ENCODE measurements at places on chromosomes 1 and 21. TPM values are rescaled to one million over a fixed set of nuclear protein-coding genes. Genes with fewer than 3 reads are reported as not detected.

Gene STUM
- 1.7 TPM for polyA plus RNA-seq

- no peak for DNase-seq
Measured at GRCh38 chr1:110174961-110175360, 24.7 kb downstream of the SLC6A17 start.

- DNase-seq, result no peak
Measured at GRCh38 chr21:33359446-33359845, 34.7 kb downstream of the IFNAR1 start.

DNA sequence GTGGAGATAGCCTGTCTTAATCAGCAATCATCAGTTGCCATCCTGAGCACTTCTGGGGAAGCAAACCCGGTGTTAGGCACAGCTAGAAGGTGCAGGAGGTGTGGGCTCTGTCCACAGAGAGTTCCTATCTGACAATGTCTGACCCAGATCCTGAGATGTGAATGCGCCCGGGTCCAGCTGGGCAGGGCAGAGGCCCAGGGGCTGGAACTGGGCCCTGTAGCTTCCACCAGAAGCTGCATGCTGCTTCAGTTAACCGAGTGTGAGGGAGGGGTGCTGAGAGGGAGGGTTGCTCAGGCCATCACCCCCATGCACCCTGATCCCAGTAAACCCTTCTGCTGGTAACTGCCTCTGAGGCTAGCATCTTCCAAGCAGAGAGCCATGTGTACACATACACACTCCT lies 42.2 kb downstream of the KIF21B start:
- no peak for DNase-seq

GRCh38 chr1:98366343-98366742 lies 295.2 kb upstream of the SNX7 start:
- DNase-seq, result no peak

Gene TBCE
- polyA plus RNA-seq, result 58.8 TPM

Gene JUN
- polyA plus RNA-seq, result 71.7 TPM

DNA sequence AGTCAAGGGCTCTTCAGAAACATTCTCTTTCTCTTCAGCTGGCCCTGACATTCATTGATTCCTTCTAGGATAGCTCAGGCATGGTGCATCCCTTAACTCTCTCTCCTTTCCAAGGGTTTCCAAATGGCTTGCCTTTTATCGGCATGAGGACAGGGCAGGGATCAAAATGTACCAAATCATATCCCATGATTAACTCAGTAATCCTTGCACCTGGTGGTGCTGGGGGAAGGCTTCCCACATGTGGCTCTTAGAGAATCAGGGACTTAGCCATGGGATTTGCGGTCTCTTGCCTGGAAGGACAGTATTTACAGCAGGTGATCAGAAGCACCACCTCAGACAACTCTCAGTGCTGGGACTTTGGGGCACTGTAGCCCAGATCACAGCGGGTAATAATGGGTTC lies 46.2 kb upstream of the EDEM3 start:
- no peak for DNase-seq

DNA sequence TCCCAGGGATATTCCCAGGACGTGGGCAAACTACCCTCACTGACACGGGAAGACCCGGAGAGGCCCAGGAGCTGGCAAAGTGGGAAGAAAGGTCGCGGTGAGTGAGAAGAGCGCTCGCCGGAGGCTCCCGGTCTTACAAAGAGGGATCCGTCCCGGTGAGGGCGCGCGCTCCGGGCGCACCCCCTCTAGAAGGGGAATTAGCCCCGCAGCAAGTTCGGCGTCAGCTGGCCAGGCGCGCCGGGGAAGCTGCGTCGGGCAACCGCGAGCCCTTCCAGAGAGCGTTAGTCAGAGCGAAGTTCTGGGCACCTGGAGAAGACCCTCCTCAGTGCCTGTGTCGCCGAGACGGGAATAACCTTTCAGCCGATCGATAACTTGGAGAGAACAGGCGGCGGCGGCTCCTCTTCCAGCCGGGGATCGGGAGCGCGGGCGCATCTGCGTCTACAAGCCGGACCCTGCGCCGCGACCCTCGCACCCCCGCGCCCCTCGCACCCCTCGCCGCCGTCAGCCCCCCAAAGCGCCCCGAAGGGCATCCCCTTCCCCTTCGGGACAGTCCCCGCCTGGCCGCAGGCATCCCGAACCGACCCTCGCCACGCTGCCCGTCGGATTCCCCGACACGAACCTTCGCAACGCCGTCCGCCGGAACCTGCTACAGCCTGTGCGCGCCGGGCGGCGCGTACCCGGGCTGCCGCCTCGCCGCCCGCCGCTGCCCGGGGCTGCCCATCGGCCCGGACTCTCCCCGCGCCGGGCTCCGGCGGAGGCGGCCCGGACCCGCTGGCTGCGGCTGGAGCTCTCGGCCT lies 485 bp downstream of the SIPA1L2 start:
- DNase-seq, result no peak

GRCh38 chr1:115142616-115143015 lies 53.3 kb upstream of the TSPAN2 start:
- DNase-seq, result no peak

Gene SIM2
- polyA plus RNA-seq, result 24.0 TPM

Gene NSUN4
- 33.1 TPM for polyA plus RNA-seq

GRCh38 chr1:235275836-235276235 lies 52.1 kb downstream of the ARID4B start:
- no peak for DNase-seq

GRCh38 chr1:7042322-7043190 lies 257.3 kb downstream of the CAMTA1 start:
- peak; percentile 37 for DNase-seq

Gene OR2T6
- polyA plus RNA-seq, result 0.04 TPM

Gene RPS8
- polyA plus RNA-seq, result 1,996 TPM

DNA sequence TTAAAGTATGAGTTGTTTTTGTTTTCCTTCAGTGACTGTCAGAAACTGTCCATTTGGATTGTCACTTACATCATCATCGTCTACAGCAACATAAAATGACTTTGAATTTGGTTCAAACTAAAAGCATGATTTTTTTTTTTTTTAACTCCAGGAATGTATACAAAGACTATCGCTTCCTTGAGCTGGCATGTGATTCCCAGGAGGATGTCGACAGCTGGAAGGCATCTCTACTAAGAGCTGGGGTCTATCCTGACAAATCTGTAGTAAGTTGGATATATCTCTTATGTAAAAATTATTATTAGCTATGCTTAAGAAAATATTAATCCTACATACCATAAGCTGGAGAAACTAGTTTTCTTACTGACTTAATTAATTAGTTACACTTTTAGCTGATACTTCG lies 111.9 kb upstream of the C1orf105 start:
- no peak for DNase-seq

- no peak for DNase-seq
Measured at GRCh38 chr1:95145493-95145892, 28.3 kb downstream of the TLCD4 start.

Gene AADACL3
- polyA plus RNA-seq, result not detected

Gene RXRG
- 2.0 TPM for polyA plus RNA-seq

GRCh38 chr21:36640174-36640720 lies 58.7 kb upstream of the SIM2 start:
- peak; percentile 49 for DNase-seq

Gene RHOU
- polyA plus RNA-seq, result 16.5 TPM

GRCh38 chr1:168161459-168161858 lies 17.3 kb upstream of the TIPRL start:
- no peak for DNase-seq

GRCh38 chr1:29632806-29633615 lies 396.7 kb downstream of the PTPRU start:
- no peak for DNase-seq

- no peak for DNase-seq
Measured at GRCh38 chr1:213761845-213762407, 225.8 kb upstream of the PROX1 start.

Gene LCE3D
- polyA plus RNA-seq, result not detected

Gene PAQR6
- 7.1 TPM for polyA plus RNA-seq

Measured in renal pelvis (tissue), 12 donors.